ENCODE measurements at places on chromosomes 12 and 14.

- DNase-seq, result no peak
Observed at GRCh38 chr12:132561427-132562156, 48.8 kb downstream of the LRCOL1 start.

GRCh38 chr14:64459405-64460136, 5.7 kb upstream of the AKAP5 start:
- DNase-seq, result no peak

GRCh38 chr12:69948851-69949250, 123.8 kb downstream of the MYRFL start:
- no peak for DNase-seq

DNA sequence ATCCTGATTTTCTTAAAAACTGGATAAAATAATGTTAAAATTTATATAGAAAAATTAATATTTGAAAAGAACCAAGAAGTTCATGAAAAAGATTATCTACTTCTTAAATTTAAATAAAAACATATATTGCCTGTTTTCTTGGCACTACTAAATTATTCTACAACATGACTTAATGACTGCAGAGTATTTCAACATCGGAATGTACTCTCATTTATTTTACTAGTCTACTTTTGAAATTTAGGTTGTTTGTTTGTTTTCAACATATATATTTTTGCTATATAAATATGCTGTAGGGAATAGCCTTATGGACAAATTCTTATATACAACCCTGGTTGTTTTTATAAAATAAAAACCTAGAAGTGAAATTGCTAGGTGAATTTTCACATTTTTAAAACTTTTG, 231.6 kb downstream of the RAD51B start:
- no peak for DNase-seq

GRCh38 chr14:52397844-52398243, 83.7 kb downstream of the PTGER2 start:
- DNase-seq, result no peak
